ENCODE measurements at places on chromosomes 5 and 9.

- no peak for DNase-seq
Measured at GRCh38 chr5:37850226-37850865, 10.5 kb upstream of the GDNF start.

DNA sequence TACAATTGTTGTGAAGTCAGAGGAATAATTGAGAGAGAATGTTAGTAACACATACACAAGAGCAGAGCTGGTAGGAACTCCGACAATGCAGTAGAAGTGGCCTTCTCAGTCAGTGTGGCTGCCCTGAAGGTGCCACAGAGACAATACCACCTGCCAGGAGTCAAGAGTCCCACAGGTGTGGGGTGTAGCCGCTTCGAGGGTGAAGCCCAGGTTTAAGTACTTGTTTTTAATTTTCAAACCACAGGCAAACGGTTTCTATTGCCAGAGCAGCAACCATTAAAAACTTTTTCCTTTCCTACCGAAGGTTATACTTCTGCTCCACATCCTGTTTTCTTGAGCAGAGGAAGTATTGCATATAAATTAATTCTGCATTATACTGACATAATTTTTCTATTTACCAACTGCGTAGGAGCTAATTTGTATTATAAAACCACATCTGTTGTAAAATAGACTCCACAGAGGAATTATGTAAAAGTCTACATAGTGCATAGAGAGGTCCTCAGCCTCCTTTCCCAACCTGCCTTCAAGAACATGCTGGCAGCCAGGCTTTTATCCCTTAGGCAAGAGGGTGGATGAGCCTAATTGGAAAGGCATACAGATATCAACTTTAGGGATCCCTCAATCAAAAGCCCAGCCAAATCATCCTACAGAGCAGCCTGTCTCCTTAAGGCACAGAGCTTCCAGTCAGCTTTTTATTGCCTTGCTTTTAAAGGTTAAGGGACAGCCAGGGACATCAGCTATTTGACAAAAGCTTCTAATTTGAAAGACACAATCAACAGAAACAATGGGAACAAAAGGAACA, 12.9 kb upstream of the ACTBL2 start:
- no peak for DNase-seq

DNA sequence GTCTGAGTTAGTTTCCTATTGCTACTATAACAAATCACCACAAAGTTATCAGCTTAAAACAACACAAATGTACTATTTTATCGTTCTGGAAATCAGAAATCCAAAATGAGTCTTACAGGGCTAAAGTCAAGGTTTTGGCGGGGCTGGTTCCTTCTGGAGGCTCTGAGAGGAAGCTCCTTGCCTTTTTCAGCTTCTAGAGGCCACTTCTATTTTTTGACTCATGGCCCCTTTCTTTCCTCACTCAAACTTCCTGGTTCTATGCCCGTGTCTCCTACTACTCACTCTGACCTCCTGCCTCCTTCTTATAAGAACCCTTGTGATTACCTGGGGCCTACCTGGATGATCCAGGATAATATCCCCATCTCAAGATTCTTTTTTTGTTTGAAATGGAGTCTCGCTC, 48.2 kb downstream of the GABBR2 start:
- DNase-seq, result no peak

DNA sequence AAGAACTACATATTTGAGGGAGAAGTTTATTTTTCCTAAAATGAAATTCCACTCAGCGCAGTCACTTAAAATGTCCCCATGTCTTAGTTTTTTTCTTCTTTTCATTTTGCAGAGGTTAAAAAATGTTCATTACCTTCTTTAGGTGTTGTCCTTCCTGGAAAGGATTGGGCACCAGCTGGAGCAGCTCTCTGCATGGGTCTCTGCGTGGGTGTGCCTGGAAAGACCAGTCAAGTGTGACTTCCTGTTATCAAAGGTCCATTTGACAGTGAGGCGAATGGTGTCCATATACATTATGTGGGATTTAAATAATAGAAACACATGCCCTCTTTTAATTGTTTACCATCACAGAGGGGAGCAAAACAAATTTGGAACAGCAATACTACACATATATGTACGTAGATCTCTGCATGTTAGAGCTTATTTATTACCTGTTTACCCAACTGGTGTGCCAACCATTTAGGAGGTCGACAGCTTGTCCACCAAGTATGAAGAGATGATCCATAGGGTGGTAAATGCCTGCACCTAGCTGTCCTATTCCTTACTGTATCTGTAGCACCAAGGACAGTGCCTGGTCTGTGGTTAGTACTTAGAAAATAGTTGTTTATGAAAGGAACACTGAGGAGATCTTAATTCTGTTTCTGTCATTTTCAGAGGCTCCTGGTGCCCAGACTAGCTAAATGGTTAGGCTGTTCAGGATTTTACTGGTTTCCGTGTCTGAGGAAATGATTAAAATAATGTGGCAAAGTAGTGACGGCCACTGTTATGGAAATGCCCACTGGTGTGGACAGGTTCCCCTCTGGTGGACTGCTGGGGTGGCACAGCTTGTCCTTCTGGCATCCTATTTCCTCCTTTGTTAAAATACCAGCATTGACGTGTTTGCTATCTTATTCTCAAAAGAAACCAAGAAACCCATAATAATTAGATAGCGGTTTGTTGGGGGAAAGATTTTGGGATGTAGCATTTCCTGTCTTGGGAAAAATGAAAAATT, 200.4 kb downstream of the MAST4 start:
- no peak for DNase-seq

DNA sequence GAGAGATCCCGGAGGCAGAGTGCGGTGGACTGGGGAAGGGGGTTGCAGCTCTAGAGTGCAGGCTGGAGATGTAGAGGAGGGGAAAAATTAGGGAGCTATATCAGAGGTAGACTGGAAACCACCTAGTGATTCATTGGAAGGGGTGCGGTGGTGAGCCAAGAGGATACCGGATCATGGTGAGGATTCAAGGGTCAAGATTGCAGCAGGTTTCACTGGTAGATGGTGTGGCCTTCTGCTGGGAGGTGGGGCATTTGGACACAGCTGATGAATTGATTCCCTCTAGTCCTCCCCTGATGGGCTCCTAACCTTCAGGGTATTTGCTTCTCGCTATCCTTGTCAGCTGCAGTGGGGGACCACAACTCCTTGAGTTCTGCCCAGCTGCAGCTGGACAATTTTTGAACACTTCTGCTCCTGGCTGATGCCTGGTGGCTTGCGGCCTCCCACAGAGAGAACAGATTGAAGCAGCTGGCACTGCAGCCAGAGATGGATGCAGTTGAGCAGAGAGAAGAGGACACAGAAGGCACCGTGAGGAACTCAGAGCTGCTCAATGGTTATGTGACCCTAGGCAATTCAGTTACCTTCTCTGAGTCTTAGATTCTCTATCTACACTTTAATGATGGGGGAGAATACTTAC, 134.4 kb upstream of the ABCA1 start:
- DNase-seq, result no peak

GRCh38 chr5:90184764-90185163, 224.8 kb downstream of the CETN3 start:
- DNase-seq, result no peak

DNA sequence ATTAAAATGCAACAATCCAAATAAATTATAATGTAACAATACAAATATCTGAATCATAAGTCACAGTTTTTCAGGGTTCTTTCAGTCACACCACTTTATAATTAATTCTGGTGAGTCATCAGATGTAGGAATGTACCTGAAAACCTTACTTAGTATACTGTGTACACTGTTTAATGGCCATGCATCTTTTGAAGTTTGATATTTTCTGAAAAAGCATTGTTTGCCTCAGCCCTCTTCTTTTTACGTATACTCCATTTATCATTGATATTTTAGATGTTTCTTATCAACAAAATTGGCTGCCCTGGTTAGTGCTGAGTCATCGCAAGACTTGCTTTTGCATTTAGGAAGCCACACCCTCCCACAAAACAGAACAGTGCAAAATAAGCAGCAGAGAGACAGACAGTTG, 218.6 kb downstream of the PJA2 start:
- DNase-seq, result peak; percentile 77

DNA sequence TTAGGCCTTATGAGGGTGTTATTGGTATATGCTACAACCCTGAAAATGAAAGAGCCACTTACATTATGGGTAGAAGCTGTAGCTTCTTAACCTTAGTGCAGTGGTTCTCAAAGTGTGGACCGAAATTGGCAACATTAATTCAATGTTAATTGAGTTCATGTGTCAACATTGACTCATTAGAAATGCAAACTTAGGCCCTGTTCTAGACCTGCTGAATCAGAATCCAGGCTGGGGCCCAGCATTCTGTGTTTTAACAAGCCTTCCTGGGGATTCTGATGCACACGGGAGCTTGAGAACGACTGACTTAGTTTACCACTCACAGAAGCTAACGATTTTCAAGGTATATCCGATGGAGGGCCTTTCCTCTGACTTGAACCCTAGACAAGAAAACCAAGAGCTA, 7.3 kb downstream of the VLDLR start:
- no peak for DNase-seq

- DNase-seq, result no peak
Measured at GRCh38 chr5:154559398-154560276, 81.6 kb upstream of the HAND1 start.

- DNase-seq, result no peak
Measured at GRCh38 chr5:2917093-2917492, 165.6 kb upstream of the IRX2 start.

DNA sequence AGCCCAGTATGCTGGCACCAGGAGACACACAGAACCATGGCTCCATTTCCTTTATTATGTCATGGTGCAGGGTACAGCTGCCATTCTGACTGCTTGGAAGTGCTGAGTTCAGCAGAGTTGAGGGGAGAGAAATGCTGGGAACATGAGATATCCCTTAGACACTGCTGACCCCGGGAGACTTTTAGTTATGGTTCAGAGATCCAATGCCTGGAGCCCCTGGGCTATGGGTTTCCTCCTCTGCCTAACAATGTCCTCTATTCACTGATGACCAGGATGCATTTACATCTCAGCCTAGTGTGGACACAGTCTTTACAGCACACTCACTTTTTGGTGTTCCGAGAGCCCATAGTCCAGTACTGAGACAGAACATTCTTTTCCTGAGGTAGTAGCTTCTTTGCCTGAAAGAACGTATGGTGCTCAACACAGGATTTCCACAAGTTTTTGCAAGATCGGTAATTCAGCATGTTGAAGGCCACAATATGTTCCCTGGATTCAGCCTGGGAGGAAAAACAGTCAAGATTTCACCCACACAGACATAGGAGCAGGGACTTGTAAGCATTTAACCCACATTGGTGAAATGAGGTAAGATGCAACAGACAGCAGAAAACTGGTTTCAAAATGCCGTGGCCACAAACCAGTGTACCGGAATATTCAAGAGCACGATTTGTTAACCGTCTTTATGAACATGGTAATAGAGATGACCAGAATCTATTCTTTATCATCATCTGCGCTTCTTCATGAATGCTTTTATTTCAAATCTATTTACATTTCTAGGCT, 71.3 kb downstream of the PTPN3 start:
- DNase-seq, result no peak

DNA sequence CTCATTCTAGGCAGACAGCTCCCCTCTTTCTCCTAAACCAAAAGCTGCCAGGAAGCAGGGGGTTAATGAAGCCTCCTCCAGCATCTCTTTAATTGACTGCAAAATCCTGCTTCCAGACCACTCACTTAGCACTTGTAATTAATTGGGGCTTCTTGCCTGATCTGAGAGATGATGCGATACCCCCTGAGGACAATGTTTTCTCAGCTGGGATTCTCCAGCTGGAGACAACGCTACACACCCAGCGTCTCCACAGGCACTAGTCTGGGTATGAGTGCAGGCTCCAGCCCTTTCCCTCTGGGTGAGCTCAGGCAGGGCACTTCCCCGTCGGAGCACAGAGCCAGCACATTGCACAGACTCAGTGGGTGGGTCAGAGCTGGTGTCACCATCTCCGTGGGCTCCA, 16.1 kb downstream of the CPLX2 start:
- no peak for DNase-seq

GRCh38 chr5:170186856-170187255, 45.9 kb upstream of the C5orf58 start:
- no peak for DNase-seq

- no peak for DNase-seq
Measured at GRCh38 chr9:79353856-79354520, 217.8 kb upstream of the TLE4 start.

- no peak for DNase-seq
Measured at GRCh38 chr5:33273985-33274384, 166.8 kb upstream of the TARS1 start.

- no peak for DNase-seq
Measured at GRCh38 chr9:99051851-99052250, 53.1 kb upstream of the TGFBR1 start.

DNA sequence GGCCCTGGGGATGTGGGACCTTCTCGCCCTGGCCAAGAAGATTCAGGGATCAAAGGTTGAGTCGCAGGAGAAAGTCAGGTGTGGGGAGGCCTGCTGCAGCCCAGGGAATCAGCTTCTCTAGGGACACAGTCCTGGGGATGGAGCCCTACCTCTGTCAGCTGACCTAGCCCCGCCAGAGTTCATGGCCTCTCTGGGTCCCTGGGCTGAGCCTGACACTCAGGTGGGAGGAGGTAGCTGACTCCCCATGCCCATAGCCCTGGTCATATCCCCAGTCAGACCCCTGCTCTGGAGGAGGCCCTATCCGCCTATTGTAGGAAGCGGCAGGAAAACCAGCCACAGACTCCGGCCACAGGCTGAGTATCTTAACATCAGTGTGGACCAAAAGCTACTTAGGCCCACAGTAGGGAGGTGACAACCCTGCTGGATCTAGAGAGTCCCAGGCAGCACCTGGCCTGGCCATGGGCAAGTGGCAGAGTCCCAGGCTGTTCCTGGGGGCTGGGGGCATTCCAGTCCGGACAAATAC, 15.0 kb upstream of the MRNIP start:
- no peak for DNase-seq
